ENCODE measurements at places on chromosomes 6 and 20.

- no peak for DNase-seq
These were observed 56.1 kb upstream of the STMND1 start for GRCh38 chr6:17045581-17046322.

- DNase-seq, result no peak
These were observed 156.2 kb downstream of the CDC5L start for GRCh38 chr6:44543664-44544063.

DNA sequence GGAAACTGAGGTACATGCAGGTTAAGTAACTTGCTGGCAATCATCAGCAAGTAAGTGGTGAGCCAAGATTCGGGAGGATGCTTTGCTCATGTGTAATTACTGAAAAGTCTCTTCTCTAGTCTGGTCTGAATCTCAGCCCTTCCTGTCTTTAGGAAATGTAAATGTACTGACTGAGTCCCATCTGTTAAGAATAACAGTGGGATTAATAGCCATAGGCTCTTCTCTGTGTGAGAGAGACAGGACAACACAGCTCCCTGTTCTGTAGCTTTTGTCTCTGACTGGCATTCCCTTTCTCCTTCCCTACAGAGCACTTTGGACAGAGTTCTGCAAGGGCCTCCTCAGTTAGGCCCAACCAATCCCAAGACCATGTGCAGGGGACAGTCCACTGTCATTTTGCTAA, 131.3 kb upstream of the OGFRL1 start:
- no peak for DNase-seq

DNA sequence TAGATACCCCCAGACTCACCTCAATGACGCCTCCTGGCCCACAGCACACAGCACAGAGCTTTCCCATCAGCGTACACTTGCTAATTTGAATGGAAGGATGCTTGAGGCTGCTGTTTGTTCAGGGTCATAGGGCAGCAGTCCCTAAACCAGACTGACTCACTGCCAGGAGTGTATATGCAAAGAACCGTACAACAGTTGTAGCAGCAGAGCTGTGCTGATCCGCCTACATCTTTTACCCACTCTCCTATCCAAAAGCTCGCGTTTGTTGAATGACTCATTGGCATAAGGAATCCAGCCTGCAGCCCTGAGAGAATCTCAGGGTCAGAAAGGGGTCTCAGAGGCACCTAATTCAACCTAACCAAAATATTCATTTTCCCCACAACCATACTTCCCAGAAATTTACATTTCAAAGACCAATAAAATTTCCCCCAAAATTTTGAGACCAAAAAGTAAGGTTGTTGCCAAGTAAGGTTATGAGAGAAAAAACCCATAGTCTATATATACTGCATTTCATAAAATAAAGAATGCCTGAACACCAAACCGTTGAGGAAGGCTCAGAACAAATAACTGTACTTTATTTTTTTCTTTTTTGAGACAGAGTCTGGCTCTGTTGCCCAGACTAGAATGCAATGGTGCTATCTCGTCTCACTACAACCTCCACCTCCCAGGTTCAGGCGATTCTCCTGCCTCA, 35.3 kb upstream of the CCND3 start:
- no peak for DNase-seq

DNA sequence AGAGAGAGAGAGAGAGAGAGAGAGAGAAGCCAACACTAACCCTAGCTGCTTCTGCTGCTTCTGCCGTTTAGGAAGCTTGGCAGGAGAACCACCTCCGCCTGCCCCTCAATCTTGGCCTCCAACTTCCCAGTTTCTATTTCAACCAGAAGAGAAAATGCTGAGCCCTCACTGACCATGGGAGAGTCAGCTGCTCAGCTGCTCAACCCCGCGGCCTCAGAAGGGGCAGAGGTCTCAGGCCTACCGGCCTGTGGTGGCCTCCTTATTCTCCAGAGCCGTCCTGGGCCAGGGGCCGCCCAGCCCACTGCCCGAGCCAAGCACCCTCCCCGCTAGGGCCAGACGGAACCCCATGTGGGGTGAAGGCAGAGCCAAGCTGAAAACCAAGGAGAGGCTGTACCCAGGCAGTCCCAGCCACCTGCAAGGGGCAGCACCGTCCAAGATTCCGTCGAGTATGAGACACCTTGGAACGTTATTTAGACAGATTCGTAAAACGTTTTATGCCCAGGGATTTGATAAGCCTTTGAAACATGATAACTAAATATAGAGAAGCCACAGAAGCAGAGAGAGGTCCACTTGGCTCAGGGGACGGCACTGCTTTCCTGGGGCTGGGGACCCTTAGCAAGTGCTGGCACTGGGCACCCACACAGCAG, 116.6 kb downstream of the DLL1 start:
- DNase-seq, result no peak
